ENCODE measurements at places on chromosomes 2 and 18.

DNA sequence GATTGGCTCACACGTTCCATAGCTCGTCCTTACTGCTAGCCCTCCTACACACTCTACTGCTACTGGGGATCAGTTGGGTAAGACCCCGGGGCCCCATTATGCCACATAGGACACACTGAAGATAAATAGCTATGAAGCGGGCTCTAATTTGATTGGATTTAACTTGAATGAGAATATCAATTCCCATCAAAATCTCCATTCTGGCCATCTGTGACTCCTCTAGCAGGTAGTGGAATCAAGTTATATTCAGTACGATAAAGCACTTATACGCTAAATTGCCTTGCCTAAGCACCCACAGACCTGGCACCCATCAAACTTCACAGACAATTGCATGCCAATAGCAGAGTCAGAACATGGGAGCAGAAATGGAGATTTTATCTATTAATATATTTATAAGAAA lies 39.8 kb downstream of the CCDC68 start:
- DNase-seq = no peak

GRCh38 chr18:76410660-76411417 lies 84.2 kb downstream of the ZNF516 start:
- DNase-seq = no peak

- no peak for DNase-seq
Observed at GRCh38 chr2:232061265-232061664, 99.8 kb downstream of the DIS3L2 start.

- no peak for DNase-seq
Observed at GRCh38 chr2:18425210-18425703, 135.2 kb downstream of the RDH14 start.

- DNase-seq = no peak
Observed at GRCh38 chr2:99689145-99689742, 199.4 kb upstream of the REV1 start.

- DNase-seq = no peak
Observed at GRCh38 chr2:147711031-147711430, 133.8 kb upstream of the ACVR2A start.

DNA sequence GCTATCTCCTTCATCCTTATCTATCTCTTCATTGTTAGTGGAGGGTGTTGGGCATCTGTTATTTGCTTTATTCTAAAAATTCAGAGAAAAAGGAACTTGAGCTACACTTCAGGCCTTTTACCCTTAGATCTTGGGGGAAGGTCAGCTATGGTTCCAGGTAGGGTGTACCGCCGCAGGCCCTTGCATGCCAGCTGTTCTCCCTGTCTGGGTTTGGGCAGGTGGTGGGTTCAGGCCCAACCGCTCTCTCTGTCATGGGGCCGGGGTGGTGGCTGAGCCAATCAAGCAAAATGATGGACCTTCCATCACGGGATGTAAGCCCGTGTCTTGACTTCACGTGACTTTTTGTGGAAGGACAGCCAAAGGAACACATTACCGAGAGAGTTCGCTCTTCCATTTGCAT lies 231.1 kb downstream of the LDLRAD4 start:
- no peak for DNase-seq

- no peak for DNase-seq
Observed at GRCh38 chr2:205948883-205949282, 137.1 kb downstream of the INO80D start.

- no peak for DNase-seq
Observed at GRCh38 chr2:236376566-236377244, 112.5 kb upstream of the ASB18 start.

- no peak for DNase-seq
Observed at GRCh38 chr2:23360571-23361125, 24.3 kb upstream of the KLHL29 start.

- DNase-seq = no peak
Observed at GRCh38 chr2:150889141-150889540, 372.5 kb downstream of the RBM43 start.

DNA sequence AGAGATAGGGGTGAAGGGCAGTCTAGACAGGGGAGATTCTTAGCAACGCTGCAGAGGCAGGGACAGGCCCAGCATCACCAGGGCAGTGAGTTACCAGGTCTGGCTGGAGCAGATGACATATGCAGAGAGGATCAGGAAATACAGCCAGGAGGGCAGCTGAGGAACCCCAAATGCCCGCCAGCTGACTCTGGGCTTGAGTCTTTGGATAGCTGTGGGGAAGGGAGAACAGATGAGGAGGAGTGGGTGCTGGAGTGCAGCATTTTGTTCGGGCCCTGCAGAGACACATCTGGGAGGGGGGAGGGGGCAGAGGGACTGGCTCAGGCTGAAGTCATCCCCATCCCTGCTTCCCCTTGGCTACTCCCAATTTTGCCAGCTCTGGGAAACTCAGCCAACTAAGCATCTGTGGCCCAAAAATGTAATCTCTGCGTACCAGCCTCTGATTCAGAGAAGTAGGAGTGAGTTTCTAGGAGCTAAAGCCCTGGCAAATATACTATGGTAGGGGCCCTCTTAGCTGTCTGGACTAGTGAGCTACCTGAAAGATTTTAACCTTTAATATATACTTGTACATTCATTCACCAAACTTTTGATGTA lies 214.5 kb downstream of the ZBTB7C start:
- no peak for DNase-seq

- no peak for DNase-seq
Observed at GRCh38 chr18:45951016-45951714, 16.0 kb downstream of the EPG5 start.

- no peak for DNase-seq
Observed at GRCh38 chr18:75545189-75545588, 117.7 kb upstream of the SMIM21 start.

DNA sequence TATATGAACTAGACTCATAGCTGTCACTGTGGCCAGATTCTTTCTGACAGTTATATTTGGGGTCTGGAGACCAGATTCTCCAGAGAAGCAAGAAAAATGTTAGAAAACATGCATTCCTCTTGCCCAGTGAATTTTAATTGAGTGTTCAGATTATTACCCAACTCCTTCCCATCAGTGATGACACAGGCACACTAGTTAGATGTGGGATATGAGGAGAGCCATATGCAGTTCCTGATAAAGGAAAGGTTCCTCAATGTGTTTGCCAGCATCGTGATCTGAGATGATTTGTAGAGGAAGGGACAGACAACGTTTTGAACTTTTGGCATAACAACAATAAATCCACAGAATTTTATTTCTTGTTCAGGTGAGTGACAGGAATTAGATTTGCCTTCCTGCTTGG lies 308.6 kb downstream of the PIEZO2 start:
- DNase-seq = no peak

DNA sequence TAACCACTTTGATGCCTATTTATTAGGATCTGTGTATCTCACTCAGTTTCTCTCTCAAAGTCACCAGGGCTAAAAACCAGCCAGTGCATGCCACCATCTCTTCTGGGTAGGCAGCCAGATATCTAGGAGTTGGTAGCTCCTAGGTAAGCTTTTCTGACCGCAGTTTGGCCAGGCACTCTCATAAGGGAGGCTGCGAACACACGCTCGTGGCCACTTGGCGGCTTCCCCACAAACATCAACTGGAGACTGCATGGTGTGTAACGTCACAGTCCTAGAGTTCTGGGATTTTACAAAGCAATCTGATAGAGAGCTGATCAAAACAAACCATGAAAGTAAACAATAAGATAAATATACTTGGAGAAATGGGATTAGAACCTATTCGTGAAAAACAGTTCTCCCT lies 424.3 kb upstream of the ACVR2A start:
- DNase-seq = no peak

DNA sequence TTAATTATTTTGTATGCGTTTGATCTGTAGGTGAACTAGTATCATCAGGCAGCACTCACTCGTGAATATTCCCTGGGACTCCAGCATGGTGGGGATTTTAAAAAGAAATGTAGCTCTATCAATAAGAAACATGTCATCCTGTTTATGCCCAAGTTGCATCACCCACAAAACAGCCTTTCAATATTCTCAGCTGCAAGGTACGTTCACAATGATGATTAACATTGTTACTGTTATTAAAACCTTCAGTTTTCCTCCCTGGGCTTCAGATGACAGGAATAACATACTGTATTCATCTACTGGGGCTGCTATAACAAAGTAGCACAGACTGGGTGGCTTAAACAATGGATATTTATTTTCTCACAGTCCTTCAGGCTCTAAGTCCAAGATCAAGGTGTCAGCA lies 87.9 kb upstream of the KLHL29 start:
- DNase-seq = no peak

DNA sequence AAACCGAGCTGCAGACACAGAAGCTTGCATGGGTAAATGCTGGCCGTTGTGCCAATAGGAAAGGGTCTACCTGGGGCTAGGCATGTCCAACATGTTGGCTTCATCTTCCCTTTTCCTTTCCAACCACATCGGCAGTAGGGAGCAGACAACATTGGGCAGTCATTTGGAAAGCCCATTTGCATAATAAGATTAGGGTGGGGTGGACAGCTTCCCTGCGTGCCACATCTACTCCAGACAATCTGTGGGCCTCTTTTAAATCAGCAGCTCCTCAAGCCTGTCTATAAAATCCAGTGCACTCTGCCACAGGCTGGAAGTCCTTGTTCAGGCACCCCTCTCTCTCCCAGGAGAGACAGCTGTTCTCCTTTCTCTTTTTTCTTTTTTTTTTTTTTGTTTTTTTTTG lies 203.6 kb upstream of the KYNU start:
- no peak for DNase-seq

DNA sequence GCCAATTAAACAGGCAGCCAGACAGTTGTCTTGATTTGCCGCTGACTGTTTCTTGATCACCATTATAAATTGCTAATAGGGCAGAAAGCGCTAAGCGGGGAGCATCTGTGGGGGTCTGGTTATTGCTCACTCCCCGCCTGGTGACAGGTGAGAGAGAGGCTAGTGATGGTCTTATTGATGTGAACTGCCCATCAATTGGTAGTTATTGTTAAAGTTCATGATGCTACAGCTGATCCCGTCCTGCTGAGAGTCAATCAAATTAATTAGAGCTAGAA lies 148.5 kb downstream of the LNPK start:
- DNase-seq = no peak

DNA sequence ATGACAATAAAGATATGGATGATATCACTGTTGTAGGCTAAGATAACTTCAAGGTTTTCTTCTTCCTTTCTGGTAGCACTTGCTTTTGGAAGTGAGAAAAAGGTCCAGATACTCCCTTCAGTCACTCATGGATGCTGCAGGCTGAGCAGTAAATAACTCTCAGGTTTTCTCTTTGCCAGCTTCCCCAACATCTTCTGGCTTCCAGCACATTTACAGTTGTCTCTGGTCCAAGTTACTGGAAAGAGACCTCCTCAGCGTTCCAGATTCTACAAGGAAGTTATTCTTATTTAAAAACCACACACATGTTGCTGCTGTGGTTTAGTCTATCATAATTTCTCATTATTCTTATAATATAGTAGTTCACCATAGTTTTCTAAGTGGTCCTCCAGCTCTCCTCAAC lies 383.4 kb downstream of the PLCL1 start:
- DNase-seq = no peak

DNA sequence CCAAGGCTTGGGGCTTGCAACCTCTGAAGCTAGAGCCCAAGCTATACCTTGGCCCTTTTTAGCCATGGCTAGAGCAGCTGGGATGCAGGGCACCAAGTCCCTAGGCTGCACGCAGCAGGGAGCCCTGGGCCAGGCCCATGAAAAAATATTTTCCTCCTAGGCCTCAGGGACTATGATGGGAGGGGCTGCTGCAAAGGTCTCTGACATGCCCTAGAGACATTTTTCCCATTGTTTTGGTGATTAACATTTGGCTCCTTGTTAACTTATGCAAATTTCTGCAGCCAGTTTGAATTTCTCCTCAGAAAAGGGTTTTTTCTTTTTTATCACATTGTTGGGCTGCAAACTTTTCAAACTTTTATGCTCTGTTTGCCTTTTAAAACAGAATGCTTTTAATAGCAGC lies 56.9 kb upstream of the LHCGR start:
- DNase-seq = no peak

DNA sequence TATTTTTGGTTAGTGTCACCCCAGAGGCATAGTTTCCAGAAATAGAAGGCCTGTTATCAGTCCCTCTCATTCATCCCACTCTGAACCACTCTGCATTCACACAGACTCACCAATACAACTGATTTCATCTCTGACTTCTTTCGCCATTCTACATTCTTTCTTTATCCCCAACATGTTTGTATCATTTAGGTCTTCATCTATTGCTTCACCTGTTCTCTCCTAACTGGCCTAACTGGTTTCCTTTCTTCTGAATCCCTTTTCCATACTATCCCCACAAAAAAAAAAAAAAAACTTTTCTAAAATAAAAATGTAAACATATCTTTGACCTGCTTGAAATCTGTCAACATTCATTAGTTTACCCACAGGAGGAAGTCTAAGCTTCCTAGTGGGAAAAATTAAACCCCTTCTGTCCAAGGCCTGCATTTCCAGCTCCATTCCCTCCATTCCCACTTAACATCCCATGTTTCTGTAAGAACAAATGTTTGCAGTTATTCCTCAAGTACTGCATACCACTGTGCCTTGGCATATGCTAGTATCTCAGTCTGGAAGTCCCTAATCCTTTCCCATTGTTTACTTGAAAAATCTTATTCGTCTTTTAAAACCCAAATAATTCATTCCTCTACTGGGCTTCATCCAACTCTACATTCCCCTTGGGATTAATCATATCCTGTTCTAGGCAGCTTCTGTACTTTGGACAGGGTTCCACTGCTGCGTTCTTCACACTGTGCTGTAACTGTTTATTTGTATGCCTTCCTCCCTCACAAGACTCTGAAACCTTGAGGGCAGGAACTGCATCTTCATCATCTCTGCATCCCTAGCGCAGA lies 68.5 kb downstream of the FIGN start:
- DNase-seq = no peak

- DNase-seq = no peak
Observed at GRCh38 chr2:191247381-191248057, 2.3 kb downstream of the MYO1B start.

DNA sequence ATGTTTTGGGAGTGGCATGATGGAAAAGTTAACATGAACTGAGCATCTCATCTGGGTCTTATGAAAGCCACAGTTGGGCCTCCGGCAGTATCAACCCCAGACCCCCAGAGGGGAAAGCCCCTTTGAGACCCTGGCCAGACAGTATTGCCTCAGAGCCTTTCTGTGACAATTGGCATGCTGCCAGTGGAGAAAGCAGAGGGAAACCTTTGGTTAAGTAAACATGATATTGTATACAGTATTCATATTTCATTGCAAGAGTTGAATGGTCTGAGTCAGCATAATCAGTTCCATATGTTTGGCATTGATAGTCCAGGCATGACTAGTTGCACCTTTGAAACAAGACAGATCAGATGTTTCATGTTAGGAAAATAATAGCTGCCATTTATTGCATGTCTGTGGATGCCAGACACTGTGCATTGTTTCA lies 20.0 kb downstream of the MERTK start:
- no peak for DNase-seq

Data from stimulated activated CD4-positive, alpha-beta T cell treated with anti-CD3 and anti-CD28 coated beads, Interleukin-15, amount 100 ng/mL, for 1 hour (primary cell).